ENCODE measurements at places on chromosomes 7 and 10.

GRCh38 chr7:30596721-30597120 is 2.0 kb downstream of the GARS1 start:
- DNase-seq, result no peak

- peak; percentile 64 for DNase-seq
These were observed 376 bp downstream of the GNA12 start for GRCh38 chr7:2843711-2844152.

- no peak for DNase-seq
These were observed 164.7 kb downstream of the CAMK1D start for GRCh38 chr10:12513775-12514673.

DNA sequence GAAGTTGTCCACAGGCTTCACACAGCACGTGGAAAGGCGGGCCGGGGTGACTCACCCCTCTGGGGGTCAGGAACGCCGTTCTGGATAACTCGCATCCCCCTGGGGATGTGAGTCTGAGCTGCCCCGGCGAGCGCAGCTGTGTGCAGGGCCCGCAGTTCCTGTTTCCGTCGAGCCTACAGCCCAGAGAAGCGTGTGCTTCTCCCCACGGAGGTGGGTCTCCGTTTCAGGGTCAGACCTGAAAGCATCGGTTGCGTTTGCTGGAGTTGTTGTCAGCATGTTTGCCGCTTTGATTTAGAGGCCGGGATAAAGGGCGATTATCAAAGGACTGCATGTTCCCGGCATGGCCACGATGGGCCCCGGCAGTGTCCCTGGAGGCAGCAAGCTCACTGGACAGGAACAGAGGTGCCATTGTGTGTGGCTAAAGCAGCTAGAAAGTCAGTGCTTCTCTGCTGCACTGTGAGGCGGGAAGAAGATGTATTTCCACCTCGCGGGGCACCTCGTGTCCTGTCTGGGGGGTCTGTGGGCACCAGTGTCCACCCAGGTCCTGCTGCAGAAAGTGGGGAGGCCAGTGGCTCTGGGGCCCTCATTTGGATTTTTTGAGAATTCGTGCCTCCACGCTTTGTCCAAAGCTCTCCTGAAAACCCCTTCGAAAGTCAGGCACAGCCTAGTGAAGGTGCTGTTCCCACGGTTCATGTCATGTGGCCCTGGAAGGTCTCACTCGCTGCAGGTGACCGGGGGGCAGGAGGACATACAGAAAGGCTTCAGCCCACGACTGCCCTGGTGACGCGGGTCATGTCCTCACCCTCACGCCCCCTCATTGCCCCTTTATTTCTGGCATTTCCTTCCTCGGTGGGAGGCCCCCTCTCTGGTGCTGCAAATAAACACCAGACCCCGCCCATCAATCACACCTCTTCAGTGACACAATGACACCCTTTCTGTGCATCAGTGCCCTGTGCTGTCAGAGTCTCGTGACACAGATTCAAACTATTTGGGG is 27.4 kb upstream of the GDI2 start:
- DNase-seq, result peak; percentile 88

GRCh38 chr10:74008212-74008731 is 10.4 kb downstream of the VCL start:
- DNase-seq, result peak; percentile 44
